ENCODE measurements at places on chromosomes 3 and 15.

DNA sequence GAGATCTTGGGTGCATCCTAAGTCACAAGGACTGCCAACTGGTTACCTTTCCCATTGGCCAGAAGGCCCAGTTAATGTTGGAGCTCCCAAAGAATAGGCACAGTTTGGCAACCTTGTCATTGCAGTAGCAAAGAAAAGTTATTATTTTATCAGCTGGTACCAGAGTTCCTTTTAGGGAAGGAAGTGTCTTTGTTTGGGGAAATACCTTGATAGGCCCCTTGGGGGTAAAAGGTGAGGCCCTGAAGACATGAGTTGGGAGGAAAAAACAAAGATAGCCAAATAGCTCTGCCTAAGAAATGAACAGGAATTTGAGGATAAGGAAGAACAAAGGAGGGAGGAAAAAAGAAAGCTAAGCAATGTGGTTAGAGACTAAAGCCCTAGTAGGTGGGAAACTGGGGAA lies 85.8 kb downstream of the ANP32A start:
- no peak for DNase-seq

DNA sequence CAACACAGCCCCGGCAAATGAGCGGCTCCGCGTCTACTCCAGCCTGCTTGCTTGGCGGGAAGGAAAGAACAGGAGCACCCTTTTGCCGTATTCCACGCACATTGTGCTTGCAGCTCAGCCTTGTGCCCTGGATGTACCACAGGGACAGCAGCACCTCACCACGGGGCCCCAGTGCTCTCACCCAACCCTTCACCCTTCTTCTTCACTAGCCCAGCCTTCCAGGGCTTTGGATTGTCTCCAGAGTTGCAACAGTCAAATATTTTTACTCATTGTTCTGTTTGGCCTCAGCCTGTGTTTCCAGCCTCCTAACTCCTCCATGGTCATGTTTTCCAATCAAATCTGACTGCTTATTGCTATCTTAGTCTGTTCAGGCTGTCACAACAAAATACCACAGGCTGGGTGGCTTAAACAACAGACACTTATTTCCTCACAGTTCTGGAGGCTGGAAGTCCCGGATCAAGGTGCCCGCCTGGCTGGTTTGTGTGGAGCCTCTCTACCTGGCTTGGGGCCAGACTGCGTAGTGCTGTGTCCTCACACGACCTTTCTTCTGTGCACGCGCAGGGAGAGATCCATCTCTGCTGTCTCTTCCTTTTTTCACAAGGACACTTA lies 79.2 kb upstream of the ABHD17C start:
- DNase-seq, result peak; percentile 27

DNA sequence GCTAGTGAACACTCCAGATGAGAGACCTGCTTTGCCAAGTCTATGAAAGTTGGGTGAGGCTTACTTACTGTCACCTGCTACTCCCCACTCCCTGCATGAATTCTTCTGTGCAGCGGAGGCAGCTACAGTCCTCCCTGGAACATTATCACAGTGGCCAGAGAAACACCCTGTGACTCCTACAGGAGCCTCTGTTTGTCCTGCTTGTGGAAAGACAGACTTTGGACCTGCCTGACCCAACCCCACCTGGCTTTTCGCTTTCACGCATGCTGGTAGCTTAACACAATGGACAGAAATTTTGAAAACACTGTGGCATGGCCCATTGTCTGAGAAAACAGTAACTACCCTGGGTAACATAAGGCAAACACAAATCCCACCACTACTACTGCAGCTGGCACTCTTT lies 1565.5 kb upstream of the CADM2 start:
- DNase-seq, result no peak

- DNase-seq, result no peak
Measured at GRCh38 chr3:184873141-184873540, 61.2 kb downstream of the VPS8 start.

DNA sequence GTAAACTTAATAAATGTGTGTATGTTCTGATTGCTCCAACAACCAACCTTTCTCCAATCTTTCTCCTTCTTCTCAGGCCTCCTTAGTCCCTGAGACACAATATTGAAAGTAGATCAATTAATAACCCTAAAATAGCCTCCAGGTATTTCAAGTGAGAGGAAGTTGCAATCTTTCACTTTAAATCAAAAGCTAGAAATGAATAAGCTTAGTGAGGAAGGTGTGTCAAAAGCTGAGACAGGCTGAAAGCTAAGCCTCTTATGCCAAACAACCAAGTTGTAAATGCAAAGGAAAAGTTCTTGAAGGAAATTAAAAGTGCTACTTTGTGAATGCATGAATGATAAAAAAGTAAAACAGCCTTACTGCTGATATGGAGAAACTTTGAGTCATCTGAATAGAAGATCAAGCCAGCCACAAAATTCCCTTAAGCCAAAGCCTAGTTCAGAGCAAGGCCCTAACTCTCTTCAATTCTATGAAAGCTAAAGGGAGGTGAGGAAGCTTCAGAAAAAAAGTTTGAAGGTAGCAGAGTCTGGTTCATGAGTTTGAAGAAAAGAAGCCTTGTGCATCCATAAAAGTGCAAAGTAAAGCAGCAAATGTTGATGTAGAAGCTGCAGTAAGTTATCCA lies 38.6 kb downstream of the CCDC80 start:
- DNase-seq, result no peak

GRCh38 chr15:56917652-56918045 lies 795 bp upstream of the TCF12 start:
- DNase-seq, result no peak

- DNase-seq, result no peak
Measured at GRCh38 chr3:111610612-111611054, 15.5 kb upstream of the ZBED2 start.

DNA sequence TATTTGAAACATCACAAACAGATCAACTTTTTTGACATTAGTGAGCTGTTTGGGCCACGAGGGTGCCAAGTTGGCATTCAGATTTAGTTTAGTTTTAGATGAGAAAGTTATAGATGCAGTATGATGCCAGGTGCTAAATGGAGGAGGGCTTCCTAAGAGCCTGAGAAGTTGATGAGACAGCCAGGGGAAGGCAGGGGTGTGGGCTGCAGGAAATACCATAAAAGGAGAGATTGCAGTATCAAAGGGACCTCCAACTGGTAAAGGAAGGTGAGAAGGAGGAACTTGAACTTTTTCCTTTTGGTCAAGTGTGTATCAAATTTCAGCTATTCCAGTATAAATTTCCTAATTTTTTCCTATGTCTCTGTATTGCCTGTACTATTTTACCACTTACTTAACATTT lies 2.0 kb upstream of the TNIK start:
- no peak for DNase-seq

- peak; percentile 76 for DNase-seq
Measured at GRCh38 chr3:134111616-134112015, 81.9 kb upstream of the SLCO2A1 start.

DNA sequence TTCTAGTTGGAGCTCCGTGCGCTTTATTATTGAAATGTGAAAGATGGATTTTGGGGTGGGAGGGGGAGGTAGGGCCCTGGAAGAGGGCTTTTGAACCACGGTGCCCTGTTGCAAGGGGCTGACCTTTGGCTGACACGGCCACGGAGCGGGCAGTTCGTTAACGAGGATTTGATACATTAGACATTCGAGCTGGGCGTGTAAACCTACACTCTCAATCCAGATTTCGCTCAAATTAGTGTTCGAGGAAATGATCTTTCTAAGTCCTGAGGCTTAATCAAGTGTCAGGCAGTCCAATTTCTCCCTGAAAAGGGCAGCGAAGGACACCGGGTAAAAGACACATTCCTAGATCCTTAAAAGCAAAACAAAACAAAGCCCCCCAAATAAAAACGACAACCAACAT lies 13.0 kb downstream of the ZIC1 start:
- peak; percentile 9 for DNase-seq

GRCh38 chr15:59296181-59296617 lies 76.5 kb downstream of the MYO1E start:
- DNase-seq, result peak; percentile 26

- DNase-seq, result no peak
Measured at GRCh38 chr3:9045371-9045770, 82.1 kb upstream of the RAD18 start.

- DNase-seq, result peak; percentile 67
Measured at GRCh38 chr3:139676108-139676507, 1.7 kb downstream of the NMNAT3 start.

DNA sequence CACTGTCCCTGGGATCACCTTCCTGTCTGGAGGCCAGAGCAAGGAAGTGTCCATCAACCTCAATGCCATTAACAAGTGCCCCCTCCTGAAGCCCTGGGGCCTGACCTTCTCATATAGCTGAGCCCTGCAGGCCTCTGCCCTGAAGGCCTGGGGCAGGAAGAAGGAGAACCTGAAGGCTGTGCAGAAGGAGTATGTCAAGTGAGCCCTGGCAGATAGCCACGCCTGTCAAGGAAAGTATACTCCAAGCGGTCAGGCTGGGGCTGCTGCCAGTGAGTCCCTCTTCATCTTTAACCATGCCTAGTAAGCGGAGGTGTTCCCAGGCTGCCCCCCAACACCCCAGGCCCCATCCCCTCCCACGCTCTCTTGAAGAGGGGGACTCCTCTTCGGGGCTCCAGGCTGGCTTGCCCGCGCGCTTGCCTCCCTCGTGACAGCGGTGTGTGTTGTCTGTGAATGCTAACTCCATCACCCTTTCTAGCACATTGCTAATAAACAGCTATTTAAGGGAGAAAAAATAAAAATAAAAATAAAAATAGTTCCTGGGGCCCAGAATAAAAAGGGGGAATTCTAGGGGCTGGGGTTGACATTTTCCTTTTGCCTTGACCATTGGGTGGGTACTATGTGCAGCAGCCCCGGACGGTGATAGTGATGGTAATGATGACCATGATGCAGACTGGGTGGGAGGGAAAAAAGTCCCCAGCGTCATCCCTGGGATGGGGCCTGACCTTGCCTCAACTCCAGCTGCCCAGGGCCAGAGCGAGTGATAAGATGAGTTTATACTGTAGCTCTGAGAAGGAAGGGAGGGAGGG lies 3.3 kb upstream of the ALAS1 start:
- DNase-seq, result no peak

DNA sequence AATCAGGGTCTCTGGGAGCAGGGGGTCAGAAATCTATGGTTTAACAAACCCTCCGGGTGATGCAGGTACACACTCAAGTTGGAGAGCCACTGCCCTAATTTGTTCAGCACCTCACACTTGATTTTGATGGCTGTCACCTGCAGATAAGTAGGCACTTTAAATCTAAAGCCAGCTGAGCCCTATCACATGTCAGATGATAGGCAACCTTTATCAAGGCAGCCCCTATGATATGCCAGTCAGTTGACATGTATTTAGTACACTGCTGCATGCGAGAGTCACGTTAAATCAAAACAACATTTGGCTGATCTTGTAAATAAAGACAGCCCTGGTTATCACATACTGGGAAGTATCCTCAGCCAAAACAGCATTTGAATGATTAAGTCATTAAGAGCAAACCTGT lies 104.4 kb upstream of the MCTP2 start:
- no peak for DNase-seq

DNA sequence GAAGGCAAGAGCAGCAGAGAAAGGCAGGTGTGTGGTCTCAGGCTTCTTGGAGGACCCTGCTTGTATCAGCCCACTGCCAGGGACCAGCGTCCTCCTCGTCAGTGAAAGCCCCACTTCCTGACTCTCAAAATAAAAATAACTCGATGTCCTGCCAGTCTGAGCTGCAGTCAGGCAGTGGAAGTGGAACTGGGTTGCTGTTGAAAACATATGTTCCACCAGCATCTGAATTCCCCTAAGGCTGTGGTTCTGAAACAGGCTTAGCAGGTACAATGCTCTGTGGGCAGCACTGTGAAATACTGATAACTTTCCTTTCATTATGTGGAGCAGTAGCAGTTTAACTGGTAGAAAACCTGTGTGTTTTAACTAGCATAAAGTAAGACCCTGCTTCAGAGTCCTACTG lies 121.6 kb upstream of the EIF1B start:
- DNase-seq, result no peak

GRCh38 chr3:126033765-126034164 lies 50.2 kb downstream of the SLC41A3 start:
- DNase-seq, result no peak

- peak; percentile 85 for DNase-seq
Measured at GRCh38 chr3:73385568-73385967, 239.2 kb downstream of the PDZRN3 start.

GRCh38 chr3:103410231-103410630 lies 975.4 kb downstream of the ZPLD1 start:
- DNase-seq, result no peak

- no peak for DNase-seq
Measured at GRCh38 chr3:16286161-16286560, 21.1 kb downstream of the OXNAD1 start.

GRCh38 chr3:178900029-178900646 lies 171.5 kb downstream of the ZMAT3 start:
- DNase-seq, result no peak

DNA sequence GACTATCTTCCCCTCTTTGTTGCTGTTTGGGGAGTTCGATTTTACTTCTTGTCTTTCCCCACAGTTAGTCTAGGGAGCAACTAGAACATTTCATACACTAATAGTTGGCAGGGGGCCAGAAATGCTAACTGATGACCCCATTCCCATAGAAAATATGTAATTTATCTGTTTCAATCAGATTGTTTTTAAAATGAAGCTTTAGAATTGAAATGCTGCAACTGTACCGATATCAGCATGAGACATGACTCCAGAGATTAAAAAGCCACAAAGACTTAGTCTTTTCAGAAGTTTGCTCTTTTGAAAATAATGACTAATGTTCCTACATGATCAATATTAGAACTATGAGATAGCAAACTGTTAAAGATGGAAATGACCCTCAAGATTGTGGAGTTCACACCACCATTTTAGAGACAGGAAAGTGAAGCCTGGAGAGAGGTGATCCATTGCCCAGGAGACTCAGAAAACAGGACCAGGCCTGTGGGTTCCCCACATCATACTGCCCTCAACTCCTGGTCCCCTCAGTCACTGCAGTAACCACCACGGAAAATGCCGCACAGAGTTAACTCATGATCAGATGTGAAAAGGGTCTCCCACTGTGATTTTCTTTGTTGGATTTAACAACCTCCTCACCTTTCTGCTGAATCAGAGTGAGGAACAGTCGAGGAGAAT lies 130.3 kb downstream of the CHDH start:
- no peak for DNase-seq

- no peak for DNase-seq
Measured at GRCh38 chr3:156685752-156686151, 11.4 kb downstream of the TIPARP start.

DNA sequence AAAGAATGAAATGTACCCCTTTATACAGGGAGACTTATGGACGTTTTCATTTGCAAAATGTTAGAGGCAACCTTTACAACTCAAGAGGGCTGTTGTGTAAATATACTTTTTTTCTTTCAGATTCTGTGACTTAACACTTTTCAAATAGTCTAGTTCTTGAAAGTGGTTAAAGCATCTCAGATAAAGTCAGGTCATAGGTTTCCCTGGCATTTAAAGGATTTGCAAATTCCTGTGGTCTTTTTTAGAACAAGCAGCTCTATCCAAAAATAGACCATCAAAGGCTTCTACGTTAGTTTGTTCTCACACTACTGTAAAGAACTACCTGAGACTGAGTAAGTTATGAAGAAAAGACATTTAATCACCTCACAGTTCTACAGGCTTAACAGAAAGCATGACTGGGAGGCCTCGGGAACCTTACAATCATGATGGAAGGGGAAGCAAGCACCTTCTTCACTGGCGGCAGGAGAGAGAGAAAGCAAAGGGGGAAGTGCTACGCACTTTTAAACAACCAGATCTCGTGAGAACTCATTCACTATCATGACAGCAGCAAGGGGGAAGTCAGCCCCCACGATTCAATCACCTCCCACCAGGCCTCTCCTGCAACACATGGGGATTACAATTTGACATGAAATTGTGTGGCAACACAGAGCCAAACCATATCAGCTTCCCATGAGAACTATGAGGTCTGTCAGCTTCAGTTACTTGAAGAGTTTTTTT lies 23.3 kb upstream of the GABRR3 start:
- DNase-seq, result no peak

- no peak for DNase-seq
Measured at GRCh38 chr15:77228828-77229227, 157.9 kb upstream of the TSPAN3 start.
